ENCODE measurements at places on chromosomes 12 and 14.

GRCh38 chr12:7937833-7938506 is 2.0 kb upstream of the SLC2A3 start:
- no peak for DNase-seq

- no peak for DNase-seq
Observed at GRCh38 chr12:1226951-1227350, 235.9 kb downstream of the ERC1 start.

GRCh38 chr12:53676656-53677015 is 753 bp upstream of the ATP5MC2 start:
- no peak for DNase-seq

DNA sequence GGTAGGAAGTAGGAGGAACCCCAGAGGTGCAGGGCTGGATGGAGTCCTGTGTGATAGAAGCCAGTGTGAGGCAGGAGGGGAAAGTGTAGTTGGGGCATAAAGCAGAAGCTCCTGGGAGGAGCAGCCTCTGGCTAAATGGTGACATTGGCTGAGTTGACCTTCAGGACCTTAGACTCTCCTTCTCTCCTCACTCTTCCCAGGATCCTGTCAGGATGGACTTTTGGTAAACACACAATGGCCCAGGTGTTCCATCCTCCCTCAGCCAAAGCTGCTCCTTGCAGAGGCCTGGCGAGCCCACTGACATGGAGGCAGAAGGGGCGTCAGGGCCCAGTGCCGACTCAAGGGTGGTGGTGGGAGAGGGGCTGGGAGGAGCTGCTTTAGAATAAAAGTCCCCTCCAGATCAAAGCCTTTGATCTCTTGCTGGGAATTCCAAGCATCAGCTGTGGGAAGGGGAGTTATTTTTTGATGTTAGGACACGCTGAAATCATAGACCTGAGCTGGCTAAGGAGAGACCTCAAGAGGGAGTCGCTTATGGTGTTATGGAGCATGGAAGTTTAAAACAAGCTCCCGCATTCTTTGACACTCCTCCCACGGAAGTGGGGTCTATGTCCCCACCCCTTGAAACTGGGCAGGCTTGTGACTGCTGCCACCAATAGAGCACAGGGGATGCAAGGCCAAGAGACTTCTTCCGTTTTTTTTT is 44.1 kb downstream of the SMIM41 start:
- DNase-seq = no peak

DNA sequence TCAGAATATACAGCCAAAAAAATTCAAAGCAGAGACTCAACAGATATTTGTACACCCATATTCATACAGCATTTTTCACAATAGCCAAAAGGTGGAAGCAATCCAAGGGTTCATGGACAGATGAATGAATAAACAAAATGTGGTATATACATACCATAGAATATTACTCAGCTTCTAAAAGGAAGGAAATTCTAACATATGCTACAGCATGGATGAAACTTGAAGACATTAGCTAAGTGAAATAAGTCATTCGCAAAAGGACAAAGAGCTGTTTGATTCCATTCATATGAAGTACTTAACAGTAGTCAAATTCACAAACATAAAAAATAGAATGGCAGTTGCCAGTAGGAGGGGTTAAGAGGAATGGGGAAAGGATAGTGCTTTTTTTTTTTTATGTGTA is 91.8 kb upstream of the ARID2 start:
- DNase-seq = no peak

DNA sequence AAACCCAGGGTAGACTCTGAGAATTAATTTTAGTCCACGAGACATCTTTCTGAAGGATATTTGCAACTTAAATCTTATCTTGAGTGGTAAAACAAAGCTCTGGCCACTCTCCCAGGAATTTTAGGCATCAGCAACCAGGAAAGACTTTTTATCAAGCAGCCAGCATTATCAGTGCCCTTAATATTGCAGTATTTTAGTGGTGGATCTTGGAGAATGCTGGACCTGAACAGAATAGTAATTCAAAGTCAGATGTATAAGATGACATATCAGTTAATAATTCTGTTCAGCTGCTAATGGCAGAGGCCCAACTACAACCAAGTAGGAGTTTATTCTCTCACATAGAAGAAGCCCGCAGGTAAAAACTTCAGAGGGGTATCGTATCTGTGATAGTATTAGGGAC is 59.0 kb upstream of the CRY1 start:
- DNase-seq = no peak

- no peak for DNase-seq
Observed at GRCh38 chr14:37061697-37062096, 110.7 kb downstream of the SLC25A21 start.

DNA sequence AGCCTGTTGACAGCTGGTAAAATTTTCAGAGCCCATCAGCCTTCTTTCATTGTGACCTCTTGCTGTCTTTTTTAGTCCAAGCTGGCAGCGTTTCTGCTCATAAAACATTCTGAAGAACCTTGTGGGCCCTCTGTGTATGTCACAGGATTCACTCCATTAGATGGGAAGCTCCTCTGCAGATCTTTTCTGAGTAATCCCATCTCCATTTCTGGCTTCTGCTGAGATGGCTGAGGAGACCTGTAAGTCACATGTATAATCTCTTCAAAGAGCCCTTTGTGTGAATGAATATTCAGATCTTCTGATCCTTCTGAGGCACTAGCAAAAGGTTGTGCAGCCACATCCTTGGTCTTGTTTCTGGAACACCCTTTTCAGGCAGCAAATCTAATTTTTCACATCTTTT is 2.8 kb downstream of the RXYLT1 start:
- DNase-seq = no peak

GRCh38 chr12:21774358-21775132 is at the start of gene KCNJ8:
Gene KCNJ8, minus strand, starts transcription at chr12:21774706. Its CDS starts 1,090 bp downstream, at chr12:21773616.
- no peak for DNase-seq

DNA sequence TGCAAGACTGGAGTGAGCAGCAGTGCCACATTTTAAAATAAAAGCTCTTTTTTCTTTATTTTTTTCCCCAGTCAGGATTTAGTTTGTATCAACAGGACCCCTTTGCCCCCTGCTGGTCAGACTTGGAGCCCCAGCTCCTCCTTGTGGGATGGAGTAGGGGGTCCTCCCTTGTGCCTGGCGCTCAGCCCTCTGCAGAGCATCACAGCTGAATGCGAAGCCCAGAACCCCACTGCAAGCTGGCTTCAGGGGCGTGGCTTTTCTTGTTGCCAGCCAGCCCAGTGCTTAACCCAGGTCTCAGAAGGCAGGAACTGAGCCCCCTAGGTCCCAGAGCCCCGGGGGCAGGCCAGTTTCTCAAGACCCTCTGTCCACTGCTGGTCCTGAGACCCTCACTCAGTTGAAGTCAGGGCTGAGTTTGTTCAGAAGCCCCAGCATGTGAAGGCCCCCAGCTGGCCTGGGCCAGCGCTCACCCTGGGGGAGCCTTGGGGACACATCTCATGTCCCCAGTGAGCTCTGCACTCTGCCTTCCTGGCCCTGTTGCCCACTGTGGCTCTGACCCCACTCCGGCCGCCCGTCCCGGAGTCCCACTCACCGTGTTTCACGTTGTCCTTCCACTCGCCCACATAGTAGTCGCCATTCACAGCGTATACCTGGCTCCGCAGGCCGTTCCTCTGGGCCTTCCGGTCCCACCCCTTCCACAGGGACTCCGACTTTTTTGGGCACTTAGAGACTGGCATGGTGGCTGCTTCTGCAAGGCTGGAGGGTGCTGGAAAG is 519 bp downstream of the MORN3 start:
- DNase-seq = no peak

DNA sequence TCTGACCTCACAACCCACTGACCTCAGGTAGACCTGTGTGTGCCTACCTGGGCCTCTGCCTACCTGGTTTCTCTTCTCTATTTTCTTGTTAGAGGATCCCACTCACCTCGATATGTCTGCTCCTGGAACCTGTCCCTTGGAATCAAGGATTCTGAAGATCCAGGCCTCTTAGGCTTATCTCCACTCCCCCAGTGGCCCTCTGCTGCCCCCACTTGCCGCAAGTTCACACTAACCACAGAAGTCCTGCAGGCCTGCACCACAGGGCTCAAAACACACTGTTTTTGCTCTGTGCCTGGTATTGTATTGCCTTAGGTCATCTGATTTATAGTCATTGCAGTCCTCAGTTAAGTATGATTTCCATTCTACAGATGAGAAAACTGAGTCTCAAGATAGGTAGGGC is 15.3 kb upstream of the NRXN3 start:
- DNase-seq = no peak

DNA sequence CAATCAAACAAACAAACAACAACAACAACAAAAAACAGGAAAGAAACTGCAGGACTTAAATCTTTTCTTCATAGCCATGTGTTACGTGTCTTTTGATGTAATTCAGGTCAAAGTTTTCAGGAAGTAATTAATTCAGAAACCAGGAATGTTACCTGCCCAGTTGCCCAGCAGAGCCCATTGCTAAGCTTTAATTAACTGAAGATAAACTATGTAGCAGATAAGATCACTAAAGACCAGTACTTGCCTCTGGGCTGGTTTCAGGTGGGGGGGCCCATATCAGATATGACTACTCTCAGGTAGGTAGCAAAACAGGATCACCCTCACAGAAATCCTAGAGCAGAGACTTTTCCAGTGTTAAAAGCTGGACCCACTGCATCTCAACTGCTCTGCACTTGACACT is 69.2 kb downstream of the LIN7A start:
- no peak for DNase-seq

GRCh38 chr12:121013715-121014114 is 2.6 kb downstream of the C12orf43 start:
- DNase-seq = no peak

- no peak for DNase-seq
Observed at GRCh38 chr12:12715128-12715458, 2.1 kb upstream of the CDKN1B start.

DNA sequence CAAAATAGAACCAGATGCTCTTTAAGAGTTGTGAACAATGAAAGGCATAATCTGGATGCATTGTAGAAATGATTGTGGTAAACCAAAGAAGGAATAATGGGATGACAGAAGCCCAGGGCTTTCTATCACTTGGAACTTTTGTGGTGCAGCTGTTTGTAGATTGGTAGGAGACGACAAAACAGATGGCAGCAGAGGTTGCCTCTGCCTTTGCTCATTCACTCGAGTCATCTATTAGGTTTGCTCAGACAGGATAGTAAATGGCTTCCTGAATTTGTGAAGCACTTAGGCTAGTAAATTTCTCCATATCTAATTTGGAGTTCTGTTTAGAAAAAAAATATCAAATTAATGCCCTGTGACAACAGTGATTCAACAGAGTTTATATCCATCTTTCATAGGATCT is 78.4 kb downstream of the FGD4 start:
- DNase-seq = no peak

All from bone marrow (tissue), 2 donors.